Stimulated activated CD4-positive, alpha-beta T cell treated with anti-CD3 and anti-CD28 coated beads, Interleukin-12 subunit alpha, Interleukin-12 subunit beta, amount 100 ng/mL, for 4 hours (primary cell): ENCODE measurements at places on chromosomes 2 and 18.

DNA sequence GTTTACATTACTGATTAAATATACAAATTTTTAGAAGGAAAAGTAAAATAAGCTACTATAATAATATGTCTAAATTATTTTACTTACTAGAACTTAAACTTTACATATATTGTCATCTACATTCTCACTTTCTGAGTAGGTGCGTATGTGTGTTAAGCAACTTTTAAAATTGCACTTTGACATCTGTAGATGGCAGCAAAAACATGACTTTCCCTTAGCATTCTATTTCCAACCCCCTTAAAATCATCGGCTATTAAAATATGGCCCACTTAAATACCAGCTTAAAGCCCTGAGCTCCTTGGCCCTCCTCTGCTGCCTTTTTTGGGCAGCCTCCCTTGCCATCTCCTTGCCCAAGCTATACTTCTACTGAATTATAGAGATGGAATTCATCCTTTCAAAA lies 78.0 kb downstream of the UPP2 start:
- DNase-seq = no peak

DNA sequence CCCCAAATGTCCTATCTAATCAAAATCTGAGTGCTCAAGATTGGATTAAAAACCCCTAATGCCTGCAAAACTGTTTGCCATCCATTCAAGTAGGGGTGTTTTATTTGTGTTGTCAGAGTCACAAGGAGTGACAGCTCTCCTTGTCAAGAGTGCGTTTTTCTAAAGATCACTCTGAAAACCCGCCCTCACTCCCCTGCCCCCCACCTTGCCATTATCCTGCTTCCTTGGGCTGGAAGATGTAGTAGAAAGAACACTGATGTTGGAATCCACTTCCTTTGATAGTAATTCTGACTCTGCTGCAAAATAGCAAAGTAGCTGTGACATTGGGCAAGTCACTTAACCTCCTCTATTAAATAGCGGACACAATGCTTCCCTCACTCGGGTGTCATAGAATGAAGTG lies 155.6 kb downstream of the TSN start:
- no peak for DNase-seq

GRCh38 chr2:95047629-95048510 lies 22.4 kb downstream of the MAL start:
- no peak for DNase-seq

DNA sequence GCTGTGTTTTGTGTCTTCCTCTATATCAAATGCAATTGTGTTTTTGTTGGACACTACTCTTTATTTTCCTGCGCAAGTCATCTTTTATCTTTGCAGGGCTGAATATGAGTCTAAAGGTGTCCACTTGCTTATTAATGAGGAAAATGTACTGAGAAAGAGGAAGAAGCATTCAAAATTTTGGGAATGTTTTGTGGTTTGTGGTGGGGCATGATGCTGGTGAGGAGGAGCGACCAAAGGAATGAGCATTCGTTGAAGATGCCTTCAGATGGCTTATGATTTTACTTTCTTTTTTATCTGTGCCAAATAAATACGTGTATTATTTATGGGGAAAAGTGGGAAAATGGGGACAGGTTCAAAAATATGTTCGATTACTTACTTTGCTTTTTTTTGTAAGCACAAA lies 63.9 kb upstream of the SMIM21 start:
- DNase-seq = no peak

DNA sequence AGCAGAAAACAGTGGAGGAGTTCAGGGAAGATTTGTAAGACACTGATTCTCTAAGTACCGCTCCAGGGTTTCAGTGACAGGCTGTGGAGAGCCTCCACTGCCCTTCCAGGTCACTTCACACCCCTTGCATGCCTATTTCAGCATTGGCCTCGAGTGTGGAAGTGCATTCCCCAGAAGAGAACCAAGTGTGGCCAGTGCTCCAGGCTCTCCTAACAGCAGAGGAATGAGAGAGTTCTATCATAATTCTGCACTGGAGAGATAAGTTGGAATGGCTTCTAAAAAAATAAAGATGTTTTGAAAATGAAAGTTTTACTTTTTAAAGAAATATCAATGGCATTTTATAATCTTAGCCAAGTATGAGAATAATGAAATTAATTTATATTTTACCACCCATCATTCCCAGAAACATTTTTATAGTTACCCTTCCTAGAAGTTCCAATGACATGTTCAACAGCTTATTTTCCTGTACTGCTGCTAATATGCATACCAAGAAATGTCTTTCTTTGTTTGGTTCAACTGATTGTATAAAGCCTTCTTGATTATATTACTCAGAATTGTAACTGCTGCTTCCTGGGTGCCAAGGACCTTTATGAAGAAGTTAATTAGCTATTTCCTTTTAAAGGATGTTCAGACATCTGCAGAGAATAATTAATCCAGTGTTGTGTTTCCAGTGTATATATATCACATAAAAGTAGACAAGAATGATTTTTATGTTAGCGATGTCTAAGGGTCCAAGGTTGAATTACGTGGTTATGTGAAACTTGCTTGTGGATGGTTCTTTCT lies 61.0 kb upstream of the SERPINE2 start:
- DNase-seq = no peak

DNA sequence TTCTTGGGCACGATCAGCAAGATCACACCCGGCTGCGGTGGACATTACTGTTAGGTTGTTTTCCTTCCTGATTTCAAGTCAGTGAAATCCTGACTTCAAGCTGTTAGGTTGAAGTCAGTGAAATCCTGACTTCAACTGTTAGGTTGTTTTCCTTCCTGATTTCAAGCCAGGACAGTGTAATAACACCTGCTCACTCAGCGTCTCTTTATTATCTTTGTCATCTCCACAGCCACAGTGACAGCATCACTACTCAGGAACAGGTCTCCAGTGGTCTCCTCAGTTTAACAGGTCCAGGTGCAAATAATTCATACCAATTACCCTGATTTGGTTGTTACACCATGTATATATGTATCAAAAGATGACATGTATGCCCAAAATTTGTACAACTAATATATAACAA lies 208.1 kb upstream of the REG3G start:
- no peak for DNase-seq

- DNase-seq = no peak
Observed at GRCh38 chr2:25651066-25651465, 22.3 kb downstream of the DTNB start.

DNA sequence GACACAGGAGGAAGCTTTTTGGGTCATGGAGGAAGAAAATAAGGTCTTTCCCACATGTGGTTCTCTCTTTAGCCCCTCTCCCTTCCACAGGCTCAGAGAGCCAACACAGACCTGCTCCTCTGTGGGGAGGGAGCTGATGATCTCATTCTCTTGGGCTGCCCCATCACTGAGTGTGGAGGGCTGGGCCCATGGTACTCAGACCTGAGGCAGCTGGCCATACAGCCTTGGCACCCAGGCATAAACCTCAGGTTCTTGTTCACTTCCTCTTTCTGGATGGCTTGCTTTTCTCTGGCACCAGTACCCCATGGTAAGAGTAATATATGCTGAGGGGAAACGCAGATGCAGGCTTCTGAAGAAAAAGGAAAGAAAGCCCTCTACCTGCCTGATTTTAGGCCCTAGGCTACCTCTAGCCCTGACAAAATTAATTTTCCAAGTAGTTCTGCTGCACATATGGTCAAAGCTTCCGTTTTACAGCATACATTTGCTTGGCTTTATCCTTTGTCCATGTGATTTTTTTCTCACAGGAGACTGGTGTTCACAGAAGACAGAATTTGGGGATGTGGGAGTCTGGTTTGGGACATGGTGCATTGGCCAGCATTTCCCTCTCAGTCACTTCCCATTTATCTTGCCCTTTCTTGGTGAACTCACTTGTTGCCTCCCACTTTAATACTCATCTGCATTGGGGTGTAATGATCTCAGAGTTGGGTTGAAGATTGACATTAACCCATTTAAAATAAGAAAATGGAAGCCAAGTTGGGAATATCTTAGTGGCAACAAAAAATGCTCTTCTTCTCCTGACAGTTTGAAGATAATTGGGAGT lies 11.1 kb downstream of the DHRS9 start:
- DNase-seq = no peak

- no peak for DNase-seq
Observed at GRCh38 chr2:188720811-188721605, 253.2 kb upstream of the COL3A1 start.
